ENCODE measurements at places on chromosomes 7 and 10. TPM values are rescaled to one million over a fixed set of nuclear protein-coding genes. Genes with fewer than 3 reads are reported as not detected.

- H3K27ac ChIP-seq: no peak overlapping the region
- H3K36me3 ChIP-seq: no peaks in the 10 kb centered on the region
- no peak overlapping the region for H3K4me3 ChIP-seq
- DNase-seq: no peak
Measured at GRCh38 chr10:46992803-46993561, 81.8 kb downstream of the PTPN20 start.

DNA sequence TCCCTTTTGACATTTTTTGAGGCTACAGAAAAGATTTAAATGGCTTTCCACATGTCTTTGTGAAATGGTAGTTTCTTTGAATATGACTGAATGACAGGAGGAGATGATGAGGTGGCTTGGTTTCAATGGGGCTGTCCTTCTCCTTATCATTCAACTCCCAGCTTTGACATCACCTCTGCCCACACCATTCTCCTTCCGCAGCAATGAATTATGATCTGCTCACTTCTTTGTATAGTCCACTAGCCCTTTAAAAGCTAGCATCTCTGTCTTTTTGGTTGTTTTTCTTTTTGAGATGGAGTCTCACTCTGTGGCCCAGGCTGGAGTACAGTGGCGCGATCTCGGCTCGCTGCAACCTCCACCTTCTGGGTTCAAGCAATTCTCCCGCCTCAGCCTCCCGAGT lies 31.7 kb downstream of the DCLRE1A start:
- no peak overlapping the region for H3K4me3 ChIP-seq
- no peak for DNase-seq
- H3K36me3 ChIP-seq: no peaks in the 10 kb centered on the region
- no peaks in the 10 kb centered on the region for H3K4me1 ChIP-seq
- H3K27ac ChIP-seq: no peak overlapping the region
- H3K27me3 ChIP-seq: peaks cover 12% of the 10 kb centered on the region

DNA sequence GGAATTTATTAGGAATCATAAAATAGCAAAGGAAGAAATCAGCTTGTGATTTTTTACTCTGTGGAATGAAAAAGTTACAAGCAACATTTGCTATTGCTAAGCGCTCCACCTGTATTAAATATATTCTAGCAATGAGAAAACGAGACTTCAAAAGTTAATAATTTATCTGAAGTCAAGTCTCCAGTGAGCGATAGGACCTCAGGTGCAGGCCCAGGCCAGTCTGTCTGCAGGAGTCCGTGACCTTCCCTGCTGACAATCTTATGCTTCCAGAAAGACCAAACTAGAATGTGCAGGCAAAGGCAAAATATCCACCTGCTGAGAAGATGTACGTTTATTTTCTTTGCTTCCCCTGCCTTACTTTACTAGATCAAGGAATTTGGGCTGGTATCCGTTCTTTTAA lies 22.7 kb downstream of the MRC1 start:
- H3K4me1 ChIP-seq: no peaks in the 10 kb centered on the region
- H3K4me3 ChIP-seq: no peak overlapping the region
- H3K27me3 ChIP-seq: no peaks in the 10 kb centered on the region
- H3K36me3 ChIP-seq: no peaks in the 10 kb centered on the region

Gene ACTL6B
- not detected for total RNA-seq

Gene DHX32
- 12.1 TPM for total RNA-seq

DNA sequence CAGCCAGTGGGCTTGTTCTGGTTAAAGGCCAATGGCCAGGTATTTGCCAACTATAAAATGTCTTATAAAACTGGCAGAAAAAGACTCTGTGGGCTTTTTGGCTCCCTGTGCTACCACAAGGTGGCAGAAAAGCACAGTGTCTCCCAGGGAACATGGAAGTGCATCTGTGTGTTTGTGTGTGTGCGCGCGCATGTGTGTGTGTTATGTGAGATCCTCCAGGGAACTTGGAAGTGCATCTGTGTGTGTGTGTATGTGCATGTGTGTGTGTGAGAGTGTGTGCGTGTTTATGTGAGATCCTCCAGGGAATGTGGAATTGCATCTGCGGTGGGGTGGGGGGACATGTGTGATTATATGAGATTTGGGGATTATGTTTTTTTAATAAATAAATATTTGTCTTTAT lies 30.2 kb upstream of the ABI1 start:
- no peaks in the 10 kb centered on the region for H3K36me3 ChIP-seq
- no peak overlapping the region for H3K4me3 ChIP-seq
- H3K27ac ChIP-seq: no peak overlapping the region
